OCI-LY7 (cell line): ENCODE measurements at places on chromosomes 3 and 15. TPM values are rescaled to one million over a fixed set of nuclear protein-coding genes. Genes with fewer than 3 reads are reported as not detected.

DNA sequence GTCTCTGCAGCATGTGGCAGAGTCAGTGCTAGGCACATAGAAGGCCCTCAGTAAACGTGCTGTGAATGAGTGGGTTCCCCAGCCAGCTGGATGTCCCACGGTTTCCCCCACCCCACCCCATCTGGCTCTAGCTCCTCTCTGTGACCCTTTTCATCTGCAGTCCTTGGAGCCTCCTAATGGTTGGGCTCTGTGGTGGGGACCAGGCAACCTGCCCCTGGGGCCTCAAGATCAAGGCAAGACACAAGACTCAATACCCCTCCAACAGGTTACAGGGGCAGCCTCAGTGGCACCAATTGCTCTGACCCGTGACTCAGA lies 17.1 kb upstream of the CYP11A1 start:
- DNase-seq: no peak

GRCh38 chr3:108420926-108421325 lies 89.5 kb downstream of the MYH15 start:
- DNase-seq: no peak

- no peak for DNase-seq
Observed at GRCh38 chr3:75610773-75611172, 53.4 kb upstream of the FRG2C start.

ALDH1L1 gene
- total RNA-seq: not detected in 2 replicates

DLEC1 gene
- 0.11 TPM in 1 of 2 replicates, not detected in the other for total RNA-seq

TMEM44 gene
- total RNA-seq: 22.9 and 25.7 TPM in 2 replicates

- no peak for DNase-seq
Observed at GRCh38 chr3:195563317-195563716, 20.2 kb upstream of the PPP1R2 start.

DNA sequence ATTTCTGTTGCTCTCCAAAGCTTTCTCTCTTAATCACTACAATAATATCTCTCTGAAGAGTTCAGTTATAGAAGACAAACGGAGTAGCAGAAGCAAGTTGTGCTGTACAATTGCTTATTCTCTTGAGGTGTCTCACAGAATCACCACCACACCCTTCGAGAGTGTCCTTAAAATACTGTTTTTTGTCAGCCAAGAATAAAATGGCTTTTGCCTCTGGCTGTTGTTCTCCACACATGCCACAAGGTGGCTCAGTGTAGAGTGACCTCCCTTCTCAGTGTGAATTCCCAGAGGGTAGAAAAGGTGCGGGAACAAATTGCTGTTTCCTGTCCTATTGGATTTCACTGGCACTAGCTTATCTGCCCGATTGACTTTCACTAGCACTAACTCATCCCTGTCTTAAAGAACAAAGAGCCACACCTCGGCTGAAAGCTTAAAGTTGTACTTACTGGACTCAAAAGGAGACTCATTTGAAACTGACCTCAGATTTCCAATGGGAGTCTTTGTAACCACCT lies 134.2 kb upstream of the SATB1 start:
- DNase-seq: peak; percentile 70

- no peak for DNase-seq
Observed at GRCh38 chr15:40999190-40999589, 45.9 kb downstream of the CHAC1 start.

DNA sequence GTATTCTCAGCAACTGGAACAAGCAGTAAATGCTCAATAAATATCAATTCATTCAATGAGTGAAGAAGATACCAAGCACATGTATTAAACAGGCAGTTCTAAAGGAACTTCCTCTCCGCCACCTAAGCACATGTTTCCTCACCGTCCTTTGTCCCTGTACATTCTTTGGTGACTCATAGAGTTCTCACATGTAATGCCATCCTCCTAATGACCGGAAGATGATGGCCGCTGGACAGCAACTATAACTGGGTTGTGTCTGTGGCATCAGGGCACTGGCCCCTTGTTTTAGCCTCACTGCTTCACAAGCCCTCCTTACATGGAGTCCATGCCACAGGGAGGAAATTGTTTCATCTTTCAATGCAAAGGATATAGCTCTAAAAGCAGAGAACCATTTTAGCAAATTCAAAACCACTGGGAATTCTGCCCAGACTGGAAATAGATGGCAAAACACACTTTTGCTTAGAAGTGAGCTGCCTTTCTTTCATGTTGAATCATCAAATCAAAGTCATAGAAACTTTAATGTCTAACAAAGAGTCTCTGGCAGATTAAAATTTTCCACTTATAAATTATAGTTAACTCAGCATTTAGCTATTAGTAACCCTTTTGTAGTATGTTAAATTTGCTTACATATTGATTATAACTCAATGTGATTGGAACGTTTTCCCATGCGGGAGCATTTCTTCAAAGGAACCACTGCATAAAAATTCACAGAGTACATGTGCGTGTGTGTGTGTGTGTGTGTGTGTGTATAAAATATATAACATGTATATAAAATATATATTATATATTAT lies 74.1 kb downstream of the GAP43 start:
- no peak for DNase-seq

COPG1 gene
- 174 and 182 TPM in 2 replicates for total RNA-seq

DNA sequence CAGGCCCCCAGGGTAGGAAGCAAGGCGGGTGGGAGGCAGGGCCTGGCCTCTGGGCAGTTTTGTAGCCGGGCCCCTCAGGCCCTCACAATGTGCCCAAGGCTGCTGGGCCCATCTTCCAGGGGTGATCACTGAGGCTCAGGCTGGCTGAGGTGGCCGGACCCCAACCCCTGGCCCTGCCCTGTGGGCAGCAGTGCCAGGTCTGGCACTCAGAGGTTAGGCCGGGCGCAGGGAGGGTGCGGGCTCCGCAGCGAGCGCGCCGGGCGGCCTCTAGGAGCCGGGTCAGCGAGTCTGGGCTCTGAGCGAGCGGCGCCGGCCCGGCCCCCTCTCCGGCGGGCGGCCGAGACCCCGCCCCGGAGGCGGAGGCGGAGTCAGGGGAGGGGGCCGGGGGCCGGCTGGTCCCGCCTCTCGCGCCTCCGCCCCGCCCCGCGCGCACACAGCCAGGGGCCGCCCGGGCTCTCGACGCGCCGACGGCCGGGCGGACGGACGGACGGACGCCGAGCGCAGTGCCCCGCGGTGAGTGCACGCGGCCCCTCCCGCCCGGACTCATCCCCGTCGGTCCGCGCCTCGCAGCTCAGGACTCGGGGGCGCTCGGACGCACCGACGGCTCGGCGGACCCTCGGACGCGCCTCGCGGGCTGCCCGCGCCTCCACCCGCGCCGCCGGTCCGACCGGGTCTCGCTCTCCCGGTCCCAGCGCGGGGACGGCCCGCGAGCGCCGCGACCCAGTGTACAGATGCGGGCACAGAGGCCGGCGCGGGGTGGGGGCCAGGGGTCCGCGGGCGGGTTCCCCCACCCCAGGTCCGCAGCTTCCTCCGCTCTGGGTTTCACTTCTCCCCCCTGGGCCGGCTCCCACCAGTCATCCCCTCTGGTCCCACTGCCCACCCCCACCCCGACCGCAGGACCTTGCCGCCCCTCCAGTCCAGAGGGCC lies at the start of gene FBLN2:
Gene FBLN2, plus strand, starts transcription at position 430 of the 927 bp plus-strand sequence. CDS start 21,231 bp downstream, outside the sequence.
- DNase-seq: no peak

IMPG2 gene
- total RNA-seq: not detected in 2 replicates

- DNase-seq: no peak
Observed at GRCh38 chr3:45486136-45486535, 97.8 kb downstream of the LARS2 start.

DNA sequence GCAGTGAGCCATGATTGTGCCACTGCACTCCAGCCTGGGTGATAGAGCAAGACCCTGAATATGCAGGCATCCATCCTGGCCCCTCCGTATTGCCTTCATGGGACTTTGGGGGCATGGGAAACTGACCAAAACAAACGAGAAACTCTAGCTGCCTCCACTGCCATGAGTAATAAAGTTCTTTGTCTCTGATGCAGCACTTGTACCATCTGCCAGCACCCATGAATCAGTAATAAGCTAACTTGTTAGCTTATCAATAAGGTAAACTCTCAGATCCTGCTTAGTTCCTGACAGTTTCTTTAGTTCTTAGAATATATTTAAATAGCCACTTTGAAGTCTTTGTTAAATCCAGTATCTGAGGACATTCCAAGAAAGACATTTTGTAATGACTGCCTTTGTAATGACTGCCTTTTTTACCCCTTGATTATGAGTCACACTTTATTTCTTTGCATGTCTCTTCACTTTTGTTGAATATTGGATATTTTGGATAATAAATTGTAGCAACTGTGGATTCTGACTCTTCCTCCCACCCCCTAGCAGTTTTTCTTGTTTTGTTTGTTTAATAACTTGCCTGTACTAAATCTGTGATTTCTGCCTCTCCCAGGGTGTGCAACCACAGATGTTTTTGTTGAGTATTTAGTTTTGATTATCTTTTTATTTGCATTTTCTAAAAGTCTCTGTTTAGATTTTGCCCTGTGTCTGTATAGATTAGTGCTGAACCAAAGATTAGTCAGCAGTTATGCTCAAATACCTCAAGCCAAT lies 136.9 kb downstream of the HCN4 start:
- no peak for DNase-seq

NR2E3 gene
- not detected in 2 replicates for total RNA-seq

DNA sequence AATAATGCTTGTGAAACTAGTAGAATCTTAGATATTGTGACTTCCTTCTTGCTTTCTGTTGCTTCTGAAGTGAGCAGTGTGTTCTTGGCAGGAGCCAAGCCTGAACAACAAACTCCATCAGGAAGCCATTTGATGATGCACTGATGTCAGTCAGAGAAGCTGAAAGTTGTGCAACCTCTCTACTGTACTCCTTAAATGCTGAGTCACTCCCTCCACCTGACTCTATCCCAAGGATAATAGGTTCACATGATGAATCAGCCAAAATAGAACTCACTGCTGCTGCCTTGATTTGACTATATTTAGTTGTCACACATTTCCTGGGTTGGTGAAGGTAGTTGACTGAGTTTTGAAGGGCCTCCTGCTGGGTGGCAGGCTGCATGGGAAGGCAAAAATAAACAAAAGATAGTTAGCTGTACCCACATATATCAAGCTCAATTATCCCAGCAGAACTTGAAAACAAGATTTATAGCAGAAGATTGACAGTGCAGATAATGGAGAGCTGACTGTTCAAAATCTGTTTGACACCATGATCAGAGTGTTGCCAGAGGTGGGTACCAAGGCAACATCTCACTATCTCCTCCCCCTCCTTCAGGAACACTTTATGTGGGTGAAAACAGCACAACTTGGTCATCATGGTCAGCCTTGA lies 328.4 kb upstream of the DPH6 start:
- DNase-seq: no peak

GRCh38 chr15:48006031-48006511 lies 114.7 kb upstream of the SLC24A5 start:
- DNase-seq: no peak

SERINC4 gene
- total RNA-seq: 1.1 and 1.9 TPM in 2 replicates

GRCh38 chr15:70063261-70063925 lies 34.3 kb downstream of the TLE3 start:
- no peak for DNase-seq

- no peak for DNase-seq
Observed at GRCh38 chr3:129416415-129416814, 12.0 kb downstream of the EFCAB12 start.

DNA sequence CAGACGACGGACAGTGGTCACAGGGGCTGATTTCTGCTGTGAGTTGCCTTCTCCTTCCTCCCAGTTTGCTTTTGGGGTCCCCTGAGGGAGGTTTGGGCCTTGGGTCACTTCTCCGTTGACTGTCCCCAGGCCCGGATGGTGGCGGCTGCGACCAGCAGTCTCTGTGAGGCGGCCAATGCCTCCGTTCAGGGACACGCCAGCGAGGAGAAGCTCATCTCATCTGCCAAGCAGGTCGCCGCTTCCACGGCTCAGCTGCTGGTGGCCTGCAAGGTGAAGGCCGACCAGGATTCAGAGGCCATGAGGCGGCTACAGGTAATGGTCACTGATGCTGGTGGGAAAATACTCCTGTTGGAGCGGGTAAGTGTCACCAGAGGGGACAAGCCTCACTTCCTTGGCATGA lies 206.8 kb upstream of the TPM1 start:
- no peak for DNase-seq

TRIM42 gene
- not detected in 2 replicates for total RNA-seq

GRCh38 chr3:158519776-158520175 lies 51.2 kb upstream of the MLF1 start:
- no peak for DNase-seq

DNA sequence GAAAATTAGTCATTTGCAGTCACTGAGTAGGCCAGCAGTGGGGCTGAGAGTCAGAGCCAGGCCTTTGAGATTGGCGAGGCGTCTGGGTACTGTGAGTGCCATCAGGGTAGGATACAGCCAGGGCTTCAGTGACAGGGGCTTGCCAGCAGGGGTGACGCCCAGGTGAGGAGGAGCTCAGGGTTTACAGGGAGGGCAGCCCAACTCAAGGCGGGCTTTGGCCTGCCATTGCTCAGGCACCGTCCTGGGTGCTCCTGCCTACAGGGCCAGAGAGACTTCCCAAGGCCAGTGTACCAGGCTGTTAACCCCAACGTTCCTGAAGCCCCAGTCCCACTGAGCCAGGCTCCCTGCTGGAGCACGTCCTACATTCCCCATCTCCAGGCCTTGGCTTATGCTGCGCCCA lies 152.0 kb downstream of the FBLN2 start:
- DNase-seq: no peak

DNA sequence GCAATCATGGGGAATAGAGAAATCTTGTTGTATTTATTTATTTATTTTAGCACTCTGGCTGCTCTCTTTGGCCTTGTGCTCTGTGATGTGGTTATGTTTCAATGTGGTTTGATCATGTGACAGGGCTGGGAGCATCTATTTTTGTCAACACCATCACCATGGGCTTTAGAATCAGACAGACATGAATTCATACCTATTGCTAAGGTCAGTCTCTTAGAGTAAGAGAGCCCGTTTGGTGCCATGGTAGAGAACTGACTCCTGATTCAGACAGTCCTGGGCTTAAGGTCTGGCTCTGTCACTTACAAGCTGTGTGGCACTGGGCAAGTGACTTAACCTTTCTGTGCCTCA lies 157.0 kb downstream of the RYR3 start:
- DNase-seq: no peak

- DNase-seq: no peak
Observed at GRCh38 chr15:29129221-29129620, 140.4 kb downstream of the NSMCE3 start.

- DNase-seq: peak; percentile 44
Observed at GRCh38 chr3:31567036-31567435, 34.3 kb downstream of the STT3B start.

DNA sequence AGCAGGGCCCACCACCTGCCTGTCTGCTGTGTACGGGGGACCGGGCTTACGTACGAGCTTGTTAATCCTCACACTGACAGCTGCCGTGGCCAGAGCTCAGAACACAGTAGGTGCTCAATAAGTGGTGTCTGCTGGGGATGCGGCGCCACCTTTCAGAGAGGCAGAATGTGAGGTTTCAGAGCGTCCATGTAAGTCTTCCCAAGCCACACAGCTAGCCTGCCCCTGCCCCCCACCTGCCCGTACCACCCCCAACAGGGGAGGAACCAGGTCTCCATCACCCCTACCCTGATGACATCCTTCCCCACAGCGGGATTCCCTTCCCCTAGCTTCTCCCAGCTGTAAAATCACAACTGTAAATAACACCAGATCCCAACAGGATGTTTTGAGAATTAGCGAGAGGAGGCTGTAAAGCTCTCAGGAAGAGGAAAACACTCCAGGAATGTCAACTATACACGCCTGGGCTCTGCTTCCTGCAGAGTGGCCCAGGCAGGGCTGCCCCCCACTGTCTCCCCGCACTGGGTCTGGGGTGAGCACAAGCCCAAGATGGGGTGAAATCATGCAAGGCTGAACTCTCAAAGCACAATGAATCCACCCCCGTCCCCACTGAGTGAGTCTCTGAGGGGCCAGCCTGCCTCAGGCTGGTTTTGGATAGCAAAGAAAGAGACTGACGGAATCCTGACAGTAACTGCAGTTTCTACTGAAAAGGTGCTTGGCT lies 250.1 kb upstream of the LYSMD4 start:
- no peak for DNase-seq

CELF6 gene
- 0.78 TPM in 1 of 2 replicates, not detected in the other for total RNA-seq

- no peak for DNase-seq
Observed at GRCh38 chr15:93257920-93258319, 168.9 kb upstream of the RGMA start.
